ENCODE measurements at places on chromosomes 16 and 17.

- DNase-seq, result no peak
Observed at GRCh38 chr17:78645421-78646295, 68.5 kb upstream of the DNAH17 start.

- DNase-seq, result no peak
Observed at GRCh38 chr17:39750131-39751015, 12.6 kb downstream of the GRB7 start.

GRCh38 chr17:64515419-64515818 is 8.6 kb downstream of the CEP95 start:
- no peak for DNase-seq

DNA sequence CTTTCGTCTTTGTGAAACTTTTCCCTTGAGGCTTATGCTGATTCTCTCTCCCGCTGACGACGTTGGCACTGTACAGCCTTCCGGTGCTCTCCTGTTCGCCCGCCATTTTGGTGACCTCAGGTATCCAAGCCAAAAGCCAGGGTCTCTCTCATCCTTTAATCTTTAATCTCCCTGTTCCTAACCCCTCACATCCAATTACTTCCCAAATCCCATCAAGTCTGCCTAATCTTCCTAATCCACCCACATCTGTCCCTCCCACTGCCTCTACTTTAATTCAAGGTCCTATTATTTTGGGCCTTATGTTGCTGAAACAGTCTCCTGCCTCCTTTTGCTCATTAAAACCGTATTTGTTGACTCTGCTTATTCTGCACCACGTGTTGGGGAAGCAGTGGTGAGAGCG is 7.3 kb downstream of the WRAP53 start:
- no peak for DNase-seq

- no peak for DNase-seq
Observed at GRCh38 chr17:78211032-78211431, 3.0 kb upstream of the BIRC5 start.

DNA sequence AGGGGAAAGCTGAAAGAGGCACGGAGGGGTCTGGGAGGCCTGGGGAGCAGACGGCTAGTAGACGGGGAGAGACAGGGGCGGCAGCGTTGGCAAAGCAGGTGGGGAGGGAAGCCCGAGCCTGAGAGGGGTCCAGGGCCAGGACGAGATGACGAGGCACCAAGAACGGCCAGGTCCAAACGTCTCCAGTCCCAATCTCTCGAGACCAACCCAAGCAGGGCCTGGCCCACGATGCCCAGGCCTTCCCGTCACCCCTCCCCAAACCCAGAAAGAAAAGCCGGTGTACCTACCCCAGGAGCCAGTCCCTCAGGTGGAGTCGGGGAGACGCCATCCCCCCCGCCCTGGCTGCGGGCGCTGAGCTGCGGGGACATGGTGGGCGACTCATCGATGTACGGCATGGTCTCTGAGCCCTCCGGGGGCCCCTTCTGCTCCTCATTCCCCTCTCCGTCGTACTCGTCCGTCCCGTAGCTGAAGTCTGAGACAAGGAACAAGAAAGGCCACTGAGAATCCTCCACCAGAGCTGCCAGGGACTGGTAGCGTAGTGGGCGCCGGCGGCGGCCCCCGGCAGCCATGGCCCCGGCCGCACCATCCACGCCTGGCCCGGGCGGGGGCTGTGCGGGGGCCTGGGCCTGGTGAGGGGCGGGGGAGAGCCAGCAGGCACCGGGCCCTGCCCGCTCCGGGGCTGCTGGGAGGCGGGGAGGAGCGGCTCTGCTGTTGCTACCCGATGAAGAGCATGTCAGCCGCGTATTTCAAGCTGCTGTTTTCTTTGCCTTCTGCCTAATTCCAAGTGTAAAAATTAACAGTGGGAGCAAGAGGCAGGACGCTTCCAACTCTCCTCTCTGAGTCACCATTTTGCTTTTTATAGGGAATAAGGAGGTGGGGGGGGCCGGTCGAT is 54.6 kb downstream of the ABR start:
- DNase-seq, result no peak

- DNase-seq, result no peak
Observed at GRCh38 chr16:73131156-73131862, 83.4 kb upstream of the ZFHX3 start.

GRCh38 chr17:488993-489757 is 136.6 kb upstream of the RPH3AL start:
- DNase-seq, result no peak

DNA sequence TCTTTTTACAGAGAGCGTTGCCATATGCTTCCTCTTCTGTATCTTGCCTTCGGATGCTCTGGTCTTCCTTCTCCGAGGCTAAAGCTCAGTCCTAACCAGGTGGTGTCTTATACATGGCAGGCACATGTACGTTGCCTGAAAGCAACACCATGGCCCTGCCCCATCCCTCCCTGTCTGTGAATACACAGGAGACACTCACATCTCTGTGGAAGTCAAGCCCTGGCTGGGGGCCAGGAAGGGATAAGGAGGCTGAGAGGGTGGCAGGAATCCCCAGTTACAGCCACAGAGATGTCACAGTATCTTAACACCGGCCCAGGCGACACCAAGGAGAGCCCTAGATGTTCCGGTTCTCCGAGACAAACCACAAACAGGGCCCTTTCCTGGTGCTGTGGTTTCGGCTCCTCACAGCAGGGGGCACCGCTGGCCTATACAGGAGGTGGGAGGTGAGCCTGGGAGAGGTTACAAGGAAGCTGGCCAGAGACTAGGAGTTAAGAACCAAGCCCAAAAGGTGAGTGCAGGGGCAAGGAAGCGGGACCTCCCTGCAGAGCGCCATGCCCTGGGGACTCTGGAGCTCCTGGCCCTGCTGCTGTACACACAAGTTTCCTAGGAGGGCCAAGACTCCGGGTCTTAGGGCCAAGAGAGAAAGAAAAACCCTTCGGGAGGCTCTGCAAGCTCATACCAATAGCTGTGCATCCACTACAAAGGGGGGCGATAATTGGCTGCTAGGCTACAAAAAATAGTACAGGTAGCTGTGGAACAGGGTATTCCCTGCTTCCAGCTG is 41.7 kb downstream of the SRL start:
- DNase-seq, result no peak

DNA sequence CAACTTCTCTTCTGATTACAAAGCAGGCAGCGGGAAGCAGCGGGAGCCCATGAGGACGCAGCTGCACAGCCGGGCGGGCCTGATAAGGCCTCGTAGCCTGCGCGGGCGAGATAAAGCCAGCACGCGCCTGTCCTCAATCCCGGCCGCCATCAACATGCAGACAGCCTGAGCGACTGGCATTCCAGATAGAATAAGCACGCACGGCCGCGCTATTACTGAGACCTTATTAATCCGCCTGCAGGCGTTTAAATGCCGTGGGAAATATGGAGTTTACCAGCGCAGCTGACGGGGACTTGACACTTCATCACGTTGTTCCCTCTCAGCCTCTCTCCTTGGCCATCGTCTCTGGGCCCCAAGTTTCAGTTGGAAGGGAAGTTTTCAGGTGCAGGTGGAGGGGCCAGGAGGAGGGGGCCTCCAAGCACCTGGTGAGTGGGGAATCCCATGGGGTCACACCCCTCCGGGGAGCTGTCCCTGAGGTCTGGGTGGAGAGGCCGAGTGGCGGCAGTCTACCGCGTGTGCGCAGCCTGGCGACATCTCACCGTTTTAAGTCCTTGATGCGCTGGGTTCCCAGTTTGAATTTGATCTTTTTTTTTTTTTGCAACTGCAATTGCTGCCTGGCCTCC is 27.3 kb upstream of the CBFA2T3 start:
- no peak for DNase-seq

DNA sequence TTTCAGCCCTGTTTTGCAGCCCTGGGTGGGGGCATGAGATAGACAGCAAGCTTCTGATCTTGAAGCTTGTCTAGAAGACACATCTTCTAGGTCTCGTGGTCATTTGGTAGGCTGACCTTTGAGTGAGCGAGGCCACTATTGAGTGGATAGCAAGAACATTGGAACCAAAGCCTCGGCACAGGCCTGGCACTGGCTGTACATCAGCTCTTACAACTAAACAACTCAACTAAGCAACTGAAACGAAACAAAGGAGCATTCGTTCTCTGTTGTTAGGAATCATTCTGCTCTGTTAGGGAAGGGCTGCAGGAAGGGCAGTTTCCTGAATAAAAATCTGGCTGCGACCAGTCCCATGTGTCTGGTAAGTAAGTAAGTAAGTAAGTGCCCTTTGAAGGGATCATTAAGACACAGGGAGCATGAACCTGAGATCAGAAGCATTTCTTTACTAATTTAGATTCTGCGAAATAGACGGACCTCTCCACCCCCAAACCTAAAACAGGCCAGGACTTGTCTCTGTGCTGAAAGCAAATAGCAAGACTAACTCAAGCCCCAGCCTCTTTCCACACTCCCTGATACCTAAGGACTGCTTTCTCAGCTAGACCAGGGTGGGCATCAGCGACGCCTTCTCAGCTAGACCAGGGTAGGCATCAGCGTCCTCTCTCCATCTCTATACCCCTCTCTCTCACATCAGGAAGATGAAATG is 22.7 kb downstream of the CYB561 start:
- DNase-seq, result no peak

- no peak for DNase-seq
Observed at GRCh38 chr17:50533720-50534148, 1.2 kb downstream of the EPN3 start.

Measured in NCI-H1105 (cell line).